ENCODE measurements at places on chromosomes 7 and 10.

DNA sequence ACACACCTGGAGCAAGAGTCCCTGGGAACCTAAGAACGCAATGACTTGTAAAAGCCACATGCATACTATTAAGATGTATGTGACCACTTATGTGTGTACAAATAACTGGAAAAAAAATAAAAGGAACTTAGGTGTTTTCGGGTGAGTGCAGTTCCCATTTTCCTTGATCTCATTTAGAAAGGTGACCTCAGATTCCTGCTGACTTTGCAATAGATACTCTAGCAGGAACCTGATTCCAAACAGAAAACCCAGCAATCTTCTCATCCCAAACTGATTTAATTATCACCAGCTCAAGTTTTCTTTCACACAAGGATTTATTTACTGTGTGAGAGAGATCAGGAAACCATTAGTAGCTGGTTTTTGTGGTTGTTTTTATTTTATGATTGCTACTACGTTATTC, 56.5 kb upstream of the LRGUK start:
- DNase-seq, result no peak

DNA sequence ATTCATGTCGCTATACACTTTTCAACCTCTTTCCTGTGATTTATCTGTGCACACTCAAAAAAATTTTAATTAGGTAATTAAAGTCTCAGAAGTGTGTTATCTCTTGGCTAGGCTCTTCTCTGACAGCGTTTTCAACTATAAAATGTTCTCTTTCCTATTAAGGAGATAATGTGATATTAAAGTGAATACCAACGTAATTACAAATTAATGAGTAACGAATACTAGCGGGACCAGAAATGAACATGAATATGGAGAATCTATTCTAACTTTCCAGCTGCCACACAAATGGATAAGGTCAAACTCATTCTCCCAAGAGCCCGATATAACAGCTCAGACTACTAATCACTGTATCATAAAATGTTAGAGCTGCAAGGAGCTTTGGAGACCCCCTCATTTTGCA, 12.0 kb downstream of the COL1A2 start:
- no peak for DNase-seq

- no peak for DNase-seq
These were observed 239.3 kb downstream of the THSD7A start for GRCh38 chr7:11592699-11593098.

- peak; percentile 8 for DNase-seq
These were observed 10.1 kb downstream of the AVPI1 start for GRCh38 chr10:97676770-97677581.

- DNase-seq, result no peak
These were observed 184.0 kb upstream of the PLXNA4 start for GRCh38 chr7:132760244-132760623.

- DNase-seq, result no peak
These were observed 24.3 kb upstream of the ZRANB1 start for GRCh38 chr10:124917428-124918190.

GRCh38 chr10:129110780-129111179, 356.3 kb upstream of the MGMT start:
- no peak for DNase-seq
